ENCODE measurements at places on chromosomes 3 and 15. TPM values are rescaled to one million over a fixed set of nuclear protein-coding genes. Genes with fewer than 3 reads are reported as not detected.

GRCh38 chr3:69998759-69999139, 784 bp upstream of the SAMMSON start:
- no peak for DNase-seq

DNA sequence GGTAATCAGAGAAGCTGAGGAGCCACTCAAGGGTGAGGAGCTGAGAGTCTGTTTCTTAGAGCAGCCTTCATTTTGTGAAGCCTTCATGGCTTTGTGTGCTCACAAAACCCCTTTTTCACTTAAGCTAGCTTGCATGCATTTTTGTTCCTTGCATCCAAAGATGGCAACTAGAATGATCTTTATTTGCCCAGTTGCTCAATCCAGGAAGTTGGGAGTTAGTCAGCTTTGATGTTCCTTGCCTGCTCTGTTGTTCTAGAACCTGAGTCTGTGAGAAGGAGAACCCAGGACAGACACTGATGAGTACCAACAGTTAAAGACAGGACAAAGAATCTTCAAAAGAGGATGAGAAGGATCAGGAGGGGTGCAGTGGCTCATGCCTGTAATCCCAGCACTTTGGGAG, 81.8 kb downstream of the IL20RB start:
- DNase-seq: no peak

- no peak for DNase-seq
Observed at GRCh38 chr3:99084826-99085225, 183.3 kb upstream of the DCBLD2 start.

DNA sequence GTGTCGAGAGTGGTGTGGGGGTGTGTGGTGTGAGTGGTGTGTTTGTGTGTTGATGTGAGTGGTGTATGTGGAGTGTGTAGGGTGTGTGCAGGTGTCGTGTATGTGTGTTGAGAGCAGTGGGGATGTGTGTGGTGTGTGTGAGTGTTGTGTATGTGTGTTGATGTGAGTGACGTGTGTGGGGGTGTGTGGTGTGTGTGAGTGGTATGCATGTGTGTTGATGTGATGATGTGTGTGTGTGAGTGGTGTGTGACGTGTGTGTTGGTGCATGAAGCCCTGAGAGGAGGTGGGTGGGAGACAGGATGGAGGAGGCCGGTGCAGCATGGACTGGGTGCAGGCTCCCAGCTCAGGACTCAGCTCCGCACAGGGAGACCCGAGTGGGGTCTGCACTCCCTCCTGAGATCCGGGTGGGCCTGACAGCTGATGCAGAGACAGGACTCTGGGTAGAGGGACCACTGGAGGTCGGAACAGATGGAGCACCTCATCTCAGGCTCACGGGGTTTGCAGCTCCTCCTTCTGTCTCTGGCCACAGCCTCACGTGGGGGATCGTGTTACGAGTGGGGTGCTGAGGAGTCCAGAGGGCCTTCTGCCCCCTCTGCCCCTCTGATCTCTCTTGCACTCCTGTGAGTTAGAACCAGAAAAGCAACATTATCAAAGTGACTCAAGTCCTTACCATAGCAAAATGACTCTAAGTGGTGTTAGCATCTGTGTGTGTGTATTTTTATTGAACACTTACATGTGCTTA, 41.3 kb downstream of the ARNT2 start:
- DNase-seq: no peak

GRCh38 chr15:44694416-44694815, 16.7 kb downstream of the PATL2 start:
- no peak for DNase-seq

- DNase-seq: no peak
Observed at GRCh38 chr3:30602946-30603345, 3.5 kb upstream of the TGFBR2 start.

- DNase-seq: no peak
Observed at GRCh38 chr3:48090166-48090939, 74.1 kb upstream of the MAP4 start.

GRCh38 chr15:48856942-48857341, 21.0 kb upstream of the EID1 start:
- no peak for DNase-seq

DNA sequence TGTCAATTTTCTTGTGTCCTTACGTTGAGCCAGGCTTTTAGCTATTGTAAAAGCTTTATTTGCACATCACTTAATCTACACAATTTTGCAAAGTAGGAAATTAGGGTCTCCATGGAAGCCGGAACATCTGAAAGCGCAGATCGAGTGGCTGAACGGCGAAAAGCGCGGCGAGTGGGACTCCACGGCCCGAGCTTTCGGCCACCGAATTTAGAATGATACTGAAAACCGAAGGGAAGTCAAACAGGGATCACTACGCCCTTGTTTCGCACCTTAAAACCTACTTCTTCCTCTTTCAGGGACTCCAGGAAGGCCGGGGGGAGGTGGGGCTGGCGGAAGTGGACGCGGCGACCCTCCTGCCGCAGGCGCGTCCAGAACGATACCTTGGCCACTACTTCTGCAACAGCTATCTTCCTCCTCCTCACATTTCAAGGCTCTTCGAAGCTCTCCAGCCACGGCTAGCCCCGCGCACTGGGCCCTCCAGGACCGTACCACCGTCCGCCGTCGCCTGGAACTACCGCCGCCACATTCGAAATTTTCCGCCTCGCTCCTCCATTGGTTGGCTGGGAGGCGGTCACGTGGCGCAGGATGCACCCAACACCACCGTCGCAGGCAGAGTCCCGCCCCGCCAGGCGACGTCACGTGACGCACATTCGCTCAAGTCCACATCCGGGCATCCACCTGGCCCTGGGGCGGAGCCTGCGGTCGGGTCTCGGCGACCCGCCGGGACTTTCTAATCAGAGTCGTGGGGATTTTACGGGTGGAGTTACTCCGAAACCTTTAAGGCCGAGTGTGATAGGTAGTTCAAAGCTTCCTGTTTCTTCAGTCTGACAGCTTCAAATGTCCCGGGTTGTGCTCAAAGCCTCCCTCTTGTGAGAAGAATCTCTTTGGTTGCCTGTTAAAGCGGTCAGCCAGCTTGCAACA, at the start of gene SGO1:
Gene SGO1 (minus strand): TSS at position 528 of the 921 bp plus-strand sequence. CDS start 2,179 bp downstream, outside the sequence.
- DNase-seq: peak; percentile 97

DNA sequence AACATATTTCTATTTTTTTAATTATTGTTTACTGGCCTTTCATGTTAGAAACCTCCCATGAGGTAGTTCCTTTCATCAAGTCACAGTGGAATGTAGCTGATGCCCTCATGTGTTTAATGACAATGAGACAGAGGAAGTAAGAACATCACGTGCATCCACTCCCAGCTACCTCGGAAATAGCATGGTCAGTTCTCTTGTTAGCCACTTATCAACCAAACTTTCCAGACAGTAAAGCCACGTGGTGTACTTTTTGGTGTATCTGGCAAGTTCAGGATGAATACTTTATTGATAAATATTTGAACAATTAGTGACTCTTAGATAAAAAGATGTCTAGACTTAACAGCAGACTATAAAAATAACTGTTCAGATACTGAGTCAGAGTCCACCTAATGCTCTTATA, 781.7 kb downstream of the MECOM start:
- no peak for DNase-seq

DNA sequence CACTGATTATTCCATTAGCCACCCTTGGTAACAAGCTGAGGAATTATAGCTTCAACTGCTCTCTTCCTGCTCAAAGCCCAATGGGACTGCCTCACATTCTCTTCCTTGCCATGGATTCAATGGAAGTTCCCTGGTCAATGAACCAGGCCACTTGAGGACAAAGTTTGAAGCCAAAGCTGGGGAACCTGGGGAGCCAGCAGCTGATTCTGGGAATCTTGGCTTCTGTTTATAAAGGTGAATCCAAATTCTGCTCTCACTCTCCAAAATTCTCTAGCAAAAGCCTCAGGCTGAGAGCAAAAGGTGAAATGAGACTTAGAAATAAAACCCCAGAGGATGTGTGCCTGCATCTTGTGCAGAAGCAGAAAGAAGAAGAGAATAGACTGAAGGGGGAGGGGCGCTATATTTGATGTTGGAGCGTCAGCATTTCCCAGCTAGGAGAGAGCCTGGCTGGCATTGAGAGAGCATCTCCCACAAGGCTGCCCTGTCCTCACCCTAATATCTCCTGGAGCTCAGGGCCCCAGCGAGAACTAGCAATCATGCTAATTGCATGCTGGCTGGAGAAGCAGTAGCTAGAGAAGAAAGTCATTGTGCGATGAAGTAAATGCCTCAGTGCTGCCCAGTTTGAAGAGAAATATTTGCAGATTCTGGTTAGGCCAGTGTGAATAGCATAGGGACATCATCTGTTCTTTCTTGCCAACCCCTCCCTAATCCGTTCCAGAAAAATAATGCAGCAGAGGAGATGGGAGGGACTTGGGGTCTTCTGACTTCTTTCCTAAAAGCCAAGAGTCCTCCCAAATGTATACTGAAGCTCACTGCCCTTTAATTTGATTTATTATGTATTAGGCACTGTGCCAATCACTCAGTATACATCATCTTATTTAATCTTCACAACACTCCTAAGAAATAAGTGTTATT, 34.9 kb upstream of the GAP43 start:
- peak; percentile 80 for DNase-seq

- DNase-seq: peak; percentile 92
Observed at GRCh38 chr3:57555738-57556458, at the start of gene PDE12. Gene PDE12, plus strand, starts transcription at chr3:57556274. Its CDS starts 106 bp downstream, at chr3:57556380.

GRCh38 chr3:87696124-87697013, 362.4 kb downstream of the CGGBP1 start:
- DNase-seq: no peak

GRCh38 chr15:35669432-35670045, 123.6 kb upstream of the DPH6 start:
- DNase-seq: no peak

- no peak for DNase-seq
Observed at GRCh38 chr15:79193103-79193502, 89.4 kb upstream of the ANKRD34C start.

- DNase-seq: peak; percentile 88
Observed at GRCh38 chr3:125374996-125375941, at the start of gene ZNF148. Gene ZNF148, minus strand, starts transcription at chr3:125375325. Its CDS starts 61,685 bp downstream, at chr3:125313640.

DNA sequence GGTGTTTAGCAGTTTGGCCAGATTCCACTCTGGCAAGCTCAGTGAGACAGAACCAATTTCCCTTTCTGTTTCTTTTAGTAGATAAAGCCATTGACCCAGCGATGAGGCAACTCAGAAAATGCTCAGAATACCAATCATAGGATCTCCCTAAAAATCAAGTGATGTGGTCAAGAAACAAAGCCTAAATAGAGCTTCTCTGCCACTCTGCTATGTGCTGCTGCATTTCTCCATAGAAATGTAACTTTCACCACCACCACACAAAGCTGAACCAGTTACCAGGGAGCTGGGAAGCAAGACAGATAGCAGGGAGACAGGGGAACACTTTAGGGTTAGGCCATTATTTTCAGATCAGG, 109.8 kb downstream of the RPL22L1 start:
- DNase-seq: no peak

DNA sequence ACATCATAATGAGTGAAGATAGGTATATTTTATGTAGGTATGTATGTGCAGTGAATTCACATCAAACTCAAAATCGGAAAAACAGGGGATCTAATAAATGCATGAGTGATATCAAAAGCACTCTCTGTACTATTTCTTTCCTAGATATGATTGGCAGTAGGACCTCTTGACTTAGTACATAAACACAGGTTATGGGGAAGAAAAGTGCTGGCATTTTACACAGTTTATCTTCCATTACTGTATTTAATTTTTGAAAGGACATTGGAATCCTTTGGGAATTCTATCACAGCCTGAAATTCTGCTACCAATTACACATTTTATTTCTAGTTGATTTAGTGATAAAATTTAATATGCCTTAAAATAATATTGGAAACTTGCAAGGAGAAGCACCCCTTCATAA, 470.5 kb upstream of the ONECUT1 start:
- DNase-seq: no peak

Gene CGNL1
- total RNA-seq: 121 TPM

Gene CX3CR1
- total RNA-seq: not detected

Gene SPINK8
- not detected for total RNA-seq

Gene ITGA11
- total RNA-seq: 11.6 TPM

Gene KLHL18
- total RNA-seq: 8.7 TPM

Gene C3orf22
- total RNA-seq: not detected

Gene SOX14
- total RNA-seq: not detected

Gene MLF1
- total RNA-seq: 91.5 TPM

Gene C3orf80
- 0.25 TPM for total RNA-seq

Gene TMEM207
- total RNA-seq: not detected

Gene AP3B2
- 3.1 TPM for total RNA-seq
